ENCODE measurements at places on chromosomes 2 and 18.

DNA sequence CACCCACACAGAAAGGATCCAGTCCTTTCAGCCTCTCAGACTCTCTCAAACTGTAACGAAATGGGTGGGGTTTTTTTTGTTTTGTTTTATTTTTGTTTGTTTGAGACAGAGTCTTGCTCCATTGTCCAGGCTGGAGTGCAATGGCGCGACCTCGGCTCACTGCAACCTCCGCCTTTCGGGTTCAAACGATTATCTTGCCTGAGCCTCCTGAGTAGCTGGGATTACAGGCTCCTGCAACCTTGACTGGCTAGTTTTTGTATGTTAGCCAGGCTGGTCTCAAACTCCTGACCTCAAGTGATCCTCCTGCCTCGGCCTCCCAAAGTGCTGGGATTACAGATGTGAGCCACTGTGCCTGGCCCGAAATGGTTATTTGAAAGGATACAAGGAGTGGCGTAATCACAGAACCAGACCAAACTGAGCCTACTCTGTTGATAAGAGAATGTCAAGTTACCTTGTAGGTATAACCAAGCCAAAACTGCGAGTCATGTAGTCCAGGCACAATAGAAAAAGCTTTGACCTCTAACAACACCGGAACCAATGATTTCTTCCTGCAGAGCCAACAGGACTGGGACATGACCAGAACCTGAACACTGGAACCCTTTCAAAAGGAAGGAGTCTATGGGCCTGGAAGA, 72.5 kb downstream of the NCAPH start:
- no peak for DNase-seq

DNA sequence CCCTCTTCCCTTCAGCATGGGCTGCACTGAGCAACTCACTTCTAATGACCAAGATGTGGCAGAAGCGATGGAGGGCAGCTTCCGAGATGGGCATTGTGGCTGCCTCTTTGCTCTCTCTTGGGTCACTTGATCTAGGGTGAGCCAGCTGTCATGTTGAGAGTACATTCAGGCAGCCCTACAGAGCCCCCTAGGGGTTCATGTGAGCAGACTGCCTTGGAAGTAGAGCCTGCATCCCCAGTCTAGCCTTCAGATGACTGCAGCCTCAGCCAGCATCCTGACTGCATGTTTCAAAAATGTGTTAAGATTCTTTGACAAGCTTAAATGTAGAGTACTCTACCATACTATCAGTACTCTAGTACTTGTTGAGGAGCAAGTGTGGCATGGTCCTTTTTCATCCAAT, 143.9 kb downstream of the NCK2 start:
- no peak for DNase-seq

- no peak for DNase-seq
Observed at GRCh38 chr18:9437021-9437437, 38.3 kb upstream of the RALBP1 start.

DNA sequence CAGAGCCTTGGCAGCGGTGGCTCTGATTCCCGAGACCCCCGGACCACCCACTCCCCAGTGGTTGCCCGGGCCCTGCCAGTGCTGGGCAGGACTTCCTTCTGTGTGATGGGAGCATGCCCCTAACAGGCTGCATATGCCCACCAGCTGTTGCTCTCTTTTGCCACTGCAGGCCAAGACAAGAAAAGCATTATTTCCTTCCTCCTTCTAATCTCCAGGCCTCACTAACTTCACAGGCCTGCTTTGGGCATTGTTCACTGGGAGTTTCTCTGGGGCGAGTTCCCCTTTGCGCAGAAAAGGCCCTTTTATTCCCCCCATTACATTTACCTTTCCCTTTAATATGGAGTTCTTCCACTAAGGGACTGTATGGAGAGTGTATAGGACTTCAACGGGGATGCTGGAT, 249.1 kb upstream of the SIX2 start:
- no peak for DNase-seq
